ENCODE measurements at places on chromosomes 6 and 20.
A peak's percentile ranks its signal among the peaks of the same experiment; 100 is the strongest.

DNA sequence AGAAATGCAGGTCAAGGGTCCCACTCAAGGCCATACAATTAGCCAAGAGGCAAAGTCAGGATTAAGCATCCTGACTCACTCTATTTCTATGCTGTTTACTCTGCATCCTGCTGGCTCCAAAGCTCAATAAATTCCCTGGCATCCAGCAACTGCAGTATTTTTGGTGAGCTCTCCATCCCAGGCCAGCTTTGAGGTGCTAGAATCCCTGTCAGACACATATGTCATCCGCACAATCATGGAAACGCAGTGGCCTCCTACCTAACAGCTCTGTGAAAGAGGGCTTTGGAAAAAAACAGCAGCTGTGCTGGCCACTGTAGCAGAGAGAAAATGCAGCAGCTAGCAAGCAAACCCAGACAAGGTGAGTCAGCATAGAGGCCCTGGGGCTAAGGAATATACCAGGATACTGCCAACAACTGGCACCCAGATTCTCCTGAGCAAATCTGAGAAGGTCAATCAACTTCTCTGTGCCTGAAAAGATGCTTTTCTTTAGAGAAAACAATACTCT lies 58.4 kb downstream of the ANKEF1 start:
- no peaks in the 10 kb centered on the region for H3K4me1 ChIP-seq
- no peaks in the 10 kb centered on the region for H3K27me3 ChIP-seq
- no peak overlapping the region for H3K4me3 ChIP-seq
- DNase-seq = no peak

- H3K4me3 ChIP-seq = no peak overlapping the region
- H3K27me3 ChIP-seq = no peaks in the 10 kb centered on the region
- no peak overlapping the region for H3K27ac ChIP-seq
- DNase-seq = no peak
- no peaks in the 10 kb centered on the region for H3K4me1 ChIP-seq
- H3K36me3 ChIP-seq = no peaks in the 10 kb centered on the region
These were observed 22.8 kb upstream of the SLC23A2 start for GRCh38 chr20:5024103-5024502.

- H3K27ac ChIP-seq = no peak overlapping the region
- H3K36me3 ChIP-seq = no peaks in the 10 kb centered on the region
These were observed 87.8 kb downstream of the GMDS start for GRCh38 chr6:2157441-2158127.

DNA sequence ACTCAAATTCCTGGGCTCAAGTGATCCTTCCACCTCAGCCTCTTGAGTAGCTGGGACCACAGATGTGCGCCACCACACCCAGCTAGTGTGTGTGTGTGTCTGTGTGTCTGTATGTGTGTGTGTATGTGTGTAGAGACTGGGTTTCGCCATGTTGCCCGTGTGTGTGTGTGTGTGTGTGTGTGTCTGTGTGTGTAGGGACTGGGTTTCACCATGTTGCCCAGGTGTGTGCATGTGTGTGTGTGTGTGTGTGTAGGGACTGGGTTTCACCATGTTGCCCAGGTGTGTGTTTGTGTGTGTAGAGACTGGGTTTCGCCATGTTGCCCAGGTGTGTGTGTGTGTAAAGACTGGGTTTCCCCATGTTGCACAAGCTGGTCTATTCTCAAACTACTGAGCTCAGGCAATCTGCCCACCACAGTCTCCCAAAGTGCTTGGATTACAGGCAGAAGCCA lies 28.3 kb downstream of the CDK5RAP1 start:
- peaks cover 14% of the 10 kb centered on the region for H3K4me1 ChIP-seq
- H3K27ac ChIP-seq = no peak overlapping the region
- no peak overlapping the region for H3K4me3 ChIP-seq
- no peaks in the 10 kb centered on the region for H3K36me3 ChIP-seq

GRCh38 chr6:122609881-122610689 lies at the start of gene PKIB:
Gene PKIB, plus strand, starts transcription at chr6:122610405. Its CDS starts 107,390 bp downstream, at chr6:122717795.
- no peak within 1 kb of the TSS for H3K27ac ChIP-seq
- peaks cover 6% of the 10 kb centered on the region for H3K4me1 ChIP-seq
- peak within 1 kb of the TSS; percentile 78 for H3K4me3 ChIP-seq
- DNase-seq = peak; percentile 16

DNA sequence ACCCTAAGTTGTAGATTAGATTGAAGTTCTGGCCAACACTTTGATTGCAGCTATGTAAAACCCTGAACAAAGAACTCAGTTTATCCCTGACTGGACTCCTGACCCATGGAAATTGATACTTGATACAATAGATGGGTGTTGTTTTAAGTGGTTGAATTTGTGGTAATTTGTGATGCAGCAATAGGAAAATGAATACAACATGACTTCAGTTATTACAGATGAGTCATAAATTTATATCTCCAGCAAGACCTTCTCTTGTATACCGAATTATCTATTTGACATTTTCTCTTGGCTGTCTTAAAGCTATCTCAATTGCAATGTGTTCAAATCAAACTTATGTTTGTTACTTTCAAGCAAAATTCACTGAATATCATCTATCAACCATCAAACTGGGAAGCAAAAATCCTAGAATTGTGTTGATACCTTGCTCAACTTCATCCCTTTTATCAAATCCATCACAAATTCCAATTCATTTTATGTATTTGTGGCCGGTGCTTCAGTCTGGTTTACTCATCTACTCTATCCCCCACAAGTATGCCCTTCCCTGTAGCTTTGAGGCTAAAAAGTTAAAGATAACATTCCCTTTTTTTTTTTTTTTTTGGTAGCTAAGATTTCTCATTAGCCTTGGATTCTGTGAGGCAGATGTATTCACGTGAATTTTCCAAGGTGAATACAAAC lies 129.4 kb upstream of the CENPW start:
- no peaks in the 10 kb centered on the region for H3K27me3 ChIP-seq
- H3K4me1 ChIP-seq = no peaks in the 10 kb centered on the region
- no peak for DNase-seq
- H3K27ac ChIP-seq = no peak overlapping the region
- no peak overlapping the region for H3K4me3 ChIP-seq
- no peaks in the 10 kb centered on the region for H3K36me3 ChIP-seq

- DNase-seq = no peak
- H3K4me3 ChIP-seq = no peak overlapping the region
- H3K36me3 ChIP-seq = peaks cover 8% of the 10 kb centered on the region
- no peaks in the 10 kb centered on the region for H3K27me3 ChIP-seq
- H3K27ac ChIP-seq = no peak overlapping the region
- H3K4me1 ChIP-seq = no peaks in the 10 kb centered on the region
These were observed 174.1 kb downstream of the FARS2 start for GRCh38 chr6:5435449-5435848.

- H3K27me3 ChIP-seq = peaks cover 5% of the 10 kb centered on the region
- no peak overlapping the region for H3K27ac ChIP-seq
- H3K4me3 ChIP-seq = no peak overlapping the region
- H3K36me3 ChIP-seq = no peaks in the 10 kb centered on the region
- H3K4me1 ChIP-seq = no peaks in the 10 kb centered on the region
These were observed 920 bp upstream of the EPHA7 start for GRCh38 chr6:93420163-93420795.

DNA sequence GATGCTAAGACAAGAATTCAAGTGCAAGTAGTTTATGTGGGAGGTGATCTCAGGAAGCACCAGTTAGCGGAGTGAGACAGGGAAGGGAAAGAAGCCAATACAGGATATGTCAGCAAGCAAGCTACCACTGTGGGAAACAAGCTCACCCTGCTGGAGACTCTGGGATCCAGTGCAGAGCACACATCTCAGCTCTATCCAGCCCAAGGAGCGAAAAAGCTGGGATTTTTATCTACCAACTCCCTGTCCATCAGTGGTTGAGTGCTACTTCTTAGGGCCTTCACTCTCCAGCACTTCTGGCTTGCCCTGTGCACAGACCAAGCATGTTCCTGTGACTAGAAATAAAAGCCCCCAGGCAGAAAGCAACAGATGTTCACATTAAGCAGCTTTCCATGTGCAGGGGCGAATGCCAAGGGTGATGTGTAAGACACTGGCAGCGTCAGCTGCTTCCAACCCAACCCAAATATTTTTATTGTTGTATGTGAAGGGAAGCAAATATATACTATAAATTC lies 10.8 kb upstream of the RNF24 start:
- DNase-seq = no peak
- H3K4me3 ChIP-seq = no peak overlapping the region
- H3K27ac ChIP-seq = no peak overlapping the region
- H3K27me3 ChIP-seq = no peaks in the 10 kb centered on the region
- H3K4me1 ChIP-seq = no peaks in the 10 kb centered on the region
- H3K36me3 ChIP-seq = no peaks in the 10 kb centered on the region

DNA sequence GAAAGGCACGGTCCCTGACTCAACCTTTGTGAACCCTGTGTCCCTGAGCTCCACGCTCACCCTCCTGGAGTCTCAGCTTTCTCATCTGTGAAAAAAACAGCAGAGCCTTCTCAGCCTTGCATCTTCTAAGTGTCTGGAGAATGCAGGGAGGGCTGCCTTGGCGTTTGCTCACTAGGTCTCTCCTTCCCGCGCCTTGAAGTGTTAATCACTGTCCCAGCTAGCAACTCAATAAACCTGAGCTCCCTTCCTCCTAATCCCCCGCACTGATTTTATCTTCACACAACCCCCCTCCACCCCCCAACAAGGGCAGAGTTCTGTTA lies 34.9 kb upstream of the FOXC1 start:
- no peaks in the 10 kb centered on the region for H3K27me3 ChIP-seq
- no peaks in the 10 kb centered on the region for H3K36me3 ChIP-seq
- no peak overlapping the region for H3K4me3 ChIP-seq
- no peak for DNase-seq
- no peak overlapping the region for H3K27ac ChIP-seq

GRCh38 chr6:36360241-36361054 lies 23.8 kb upstream of the BNIP5 start:
- no peaks in the 10 kb centered on the region for H3K27me3 ChIP-seq
- H3K36me3 ChIP-seq = no peaks in the 10 kb centered on the region
- peak; percentile 74 for DNase-seq
- no peak overlapping the region for H3K4me3 ChIP-seq

DNA sequence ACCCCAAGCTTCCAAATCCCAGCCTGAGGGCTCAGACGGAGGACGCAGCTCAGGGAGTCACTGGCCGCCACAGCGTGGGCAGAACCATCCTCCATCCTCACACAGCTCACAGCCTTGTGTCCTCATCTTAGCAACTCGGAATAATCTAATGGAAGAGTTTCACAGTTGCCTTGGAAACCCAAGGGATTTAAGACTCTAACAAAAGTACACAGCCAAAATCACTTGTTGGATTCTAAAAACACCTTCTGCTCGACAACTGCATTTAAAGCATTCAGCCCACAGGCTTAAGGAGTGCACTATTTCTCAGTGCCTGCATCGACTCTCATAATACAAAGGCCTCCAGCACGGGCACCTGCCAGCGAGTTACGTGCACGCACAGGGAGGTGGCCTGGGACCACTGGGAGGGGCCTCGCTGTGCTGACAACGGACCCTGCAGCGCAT lies 45.4 kb downstream of the ZBTB46 start:
- peaks cover 9% of the 10 kb centered on the region for H3K4me1 ChIP-seq
- no peak overlapping the region for H3K4me3 ChIP-seq
- H3K36me3 ChIP-seq = no peaks in the 10 kb centered on the region
- H3K27me3 ChIP-seq = no peaks in the 10 kb centered on the region
- DNase-seq = no peak
- H3K27ac ChIP-seq = no peak overlapping the region

DNA sequence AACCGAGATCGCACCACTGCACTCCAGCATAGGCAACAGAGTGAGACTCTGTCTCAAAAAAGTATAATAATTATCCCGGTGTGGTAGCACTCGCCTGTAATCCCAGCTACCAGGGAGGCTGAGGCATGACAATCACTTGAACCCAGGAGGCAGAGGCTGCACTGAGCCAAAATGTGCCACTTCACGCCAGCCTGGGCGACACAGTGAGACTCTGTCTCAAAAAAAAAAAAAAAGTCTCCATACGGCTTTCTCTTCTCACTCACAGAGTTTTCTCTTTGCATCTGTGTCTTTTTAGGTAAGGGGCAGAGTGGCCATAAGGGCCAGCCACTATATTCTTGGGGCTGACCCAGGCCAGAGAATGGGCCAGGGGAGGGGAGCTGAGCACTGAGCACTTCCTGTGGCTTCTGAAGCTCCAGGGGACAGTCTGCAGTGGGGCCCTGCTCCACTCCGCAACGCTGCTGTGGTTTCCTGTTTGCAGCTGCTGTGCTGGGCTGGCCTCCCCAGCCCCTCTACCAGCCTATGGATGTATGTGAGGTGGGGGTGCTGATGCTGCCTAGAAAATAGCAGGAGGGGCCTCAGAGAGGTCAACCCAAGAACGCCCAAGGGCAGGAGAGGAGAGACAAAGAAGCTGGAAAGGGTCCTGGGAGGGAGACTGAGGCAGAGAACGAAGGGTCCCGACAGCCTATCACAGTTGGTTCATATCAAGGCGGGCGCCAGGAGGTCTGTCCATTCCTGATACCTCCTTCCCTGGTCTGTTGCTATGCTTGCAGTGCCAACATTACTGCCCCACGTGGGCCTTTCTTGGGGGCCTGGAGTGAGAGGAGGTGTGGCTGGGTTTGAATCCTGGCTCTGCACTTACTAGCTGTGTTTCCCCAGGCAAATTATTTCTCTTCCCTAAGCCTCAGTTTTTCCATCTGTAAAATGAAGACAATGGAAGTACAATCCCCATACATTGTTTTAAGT lies 16.0 kb downstream of the SLA2 start:
- H3K4me3 ChIP-seq = peak overlapping the region; percentile 1
- DNase-seq = peak; percentile 28
- H3K4me1 ChIP-seq = peaks cover 23% of the 10 kb centered on the region
- H3K27me3 ChIP-seq = no peaks in the 10 kb centered on the region
- peaks cover 4% of the 10 kb centered on the region for H3K36me3 ChIP-seq

GRCh38 chr6:1491025-1491424 lies 101.6 kb downstream of the FOXF2 start:
- H3K4me1 ChIP-seq = no peaks in the 10 kb centered on the region
- no peak for DNase-seq

- H3K4me1 ChIP-seq = no peaks in the 10 kb centered on the region
- H3K27ac ChIP-seq = no peak overlapping the region
- H3K36me3 ChIP-seq = no peaks in the 10 kb centered on the region
- no peak overlapping the region for H3K4me3 ChIP-seq
These were observed 64.2 kb downstream of the GCNT2 start for GRCh38 chr6:10585209-10585845.

- no peaks in the 10 kb centered on the region for H3K27me3 ChIP-seq
- H3K4me3 ChIP-seq = no peak overlapping the region
- no peak overlapping the region for H3K27ac ChIP-seq
- no peaks in the 10 kb centered on the region for H3K36me3 ChIP-seq
- H3K4me1 ChIP-seq = no peaks in the 10 kb centered on the region
These were observed 116.7 kb upstream of the SLC24A3 start for GRCh38 chr20:19095762-19096161.

DNA sequence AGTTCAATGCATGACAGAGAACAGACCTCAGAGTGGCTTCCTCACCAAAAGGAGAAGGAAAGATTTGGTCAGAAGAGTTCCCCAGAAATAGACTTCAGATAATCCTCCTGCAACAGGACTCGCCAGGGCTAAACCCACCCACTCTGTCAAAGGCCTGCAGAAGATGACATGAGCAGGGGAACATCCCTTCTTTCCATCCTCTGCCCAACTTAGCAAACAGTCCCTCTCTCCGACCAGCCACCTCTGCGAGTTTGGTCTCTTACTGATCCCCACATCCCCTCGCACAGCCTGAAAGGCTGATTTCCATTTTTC lies 7.5 kb downstream of the NFATC2 start:
- no peak overlapping the region for H3K27ac ChIP-seq
- H3K27me3 ChIP-seq = no peaks in the 10 kb centered on the region
- H3K4me1 ChIP-seq = peaks cover 97% of the 10 kb centered on the region
- DNase-seq = no peak
- H3K4me3 ChIP-seq = no peak overlapping the region
- peaks cover 19% of the 10 kb centered on the region for H3K36me3 ChIP-seq

GRCh38 chr6:153373869-153374268 lies 242.8 kb upstream of the RGS17 start:
- H3K4me1 ChIP-seq = no peaks in the 10 kb centered on the region
- H3K36me3 ChIP-seq = no peaks in the 10 kb centered on the region
- no peak overlapping the region for H3K4me3 ChIP-seq
- no peak overlapping the region for H3K27ac ChIP-seq

All from naive thymus-derived CD4-positive, alpha-beta T cell (primary cell).